ENCODE measurements at places on chromosomes 5 and 9. TPM values are rescaled to one million over a fixed set of nuclear protein-coding genes. Genes with fewer than 3 reads are reported as not detected.
A peak's percentile ranks its signal among the peaks of the same experiment; 100 is the strongest.

The LMX1B gene
- total RNA-seq: under 0.01 TPM

GRCh38 chr9:5448016-5448415 is 2.3 kb upstream of the CD274 start:
- DNase-seq: no peak

DNA sequence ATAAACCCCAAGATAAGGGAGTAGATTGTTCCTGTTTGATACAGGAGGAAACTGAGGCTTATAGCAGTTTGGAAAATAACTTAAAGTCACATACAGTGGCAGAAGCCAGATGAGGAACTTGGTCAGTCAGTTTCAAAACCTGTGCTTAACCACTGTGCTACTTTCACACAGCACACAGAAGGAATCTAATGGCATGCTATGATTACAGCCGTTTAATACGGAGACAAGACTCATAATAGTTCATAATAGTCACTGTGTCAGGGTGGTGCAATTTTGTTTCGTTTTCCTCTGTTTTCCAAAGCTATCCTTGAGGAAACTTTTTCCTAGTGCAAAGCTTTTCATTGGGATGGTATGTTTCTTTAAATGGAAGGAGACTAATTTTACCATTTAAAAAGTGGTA is 112.3 kb downstream of the GCNT1 start:
- peak; percentile 35 for DNase-seq

DNA sequence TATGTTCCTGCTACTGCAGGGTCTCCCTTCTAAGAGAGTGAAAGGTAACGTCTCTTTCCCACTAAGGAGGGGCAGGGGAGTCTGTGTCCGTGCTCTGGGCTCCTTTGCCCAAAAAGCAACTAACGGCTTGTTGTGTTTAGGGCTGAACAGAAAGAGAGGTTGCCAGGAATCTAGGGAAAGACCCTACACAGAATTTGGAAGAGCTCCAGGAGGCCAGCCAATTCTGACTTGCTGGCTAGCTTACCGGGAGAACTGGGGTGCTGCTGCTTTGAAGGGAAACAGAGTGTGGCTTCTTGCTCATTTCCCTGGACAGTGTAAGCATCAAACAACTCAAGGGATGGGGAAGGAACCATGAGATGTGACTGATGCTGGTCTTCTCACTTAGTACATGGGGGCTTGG is 176.1 kb downstream of the GADD45G start:
- peak; percentile 14 for DNase-seq

GRCh38 chr9:72486594-72486955 is 34.8 kb upstream of the TMC1 start:
- DNase-seq: no peak

The SHROOM1 gene
- total RNA-seq: 4.7 TPM

The HTR4 gene
- not detected for total RNA-seq

The DOCK2 gene
- total RNA-seq: 6.2 TPM

The NME5 gene
- 5.9 TPM for total RNA-seq

GRCh38 chr5:80755626-80756025 is 100.8 kb upstream of the DHFR start:
- no peak for DNase-seq

The TEX10 gene
- 29.3 TPM for total RNA-seq

GRCh38 chr5:59274106-59274636 is 619.4 kb downstream of the PDE4D start:
- no peak for DNase-seq

DNA sequence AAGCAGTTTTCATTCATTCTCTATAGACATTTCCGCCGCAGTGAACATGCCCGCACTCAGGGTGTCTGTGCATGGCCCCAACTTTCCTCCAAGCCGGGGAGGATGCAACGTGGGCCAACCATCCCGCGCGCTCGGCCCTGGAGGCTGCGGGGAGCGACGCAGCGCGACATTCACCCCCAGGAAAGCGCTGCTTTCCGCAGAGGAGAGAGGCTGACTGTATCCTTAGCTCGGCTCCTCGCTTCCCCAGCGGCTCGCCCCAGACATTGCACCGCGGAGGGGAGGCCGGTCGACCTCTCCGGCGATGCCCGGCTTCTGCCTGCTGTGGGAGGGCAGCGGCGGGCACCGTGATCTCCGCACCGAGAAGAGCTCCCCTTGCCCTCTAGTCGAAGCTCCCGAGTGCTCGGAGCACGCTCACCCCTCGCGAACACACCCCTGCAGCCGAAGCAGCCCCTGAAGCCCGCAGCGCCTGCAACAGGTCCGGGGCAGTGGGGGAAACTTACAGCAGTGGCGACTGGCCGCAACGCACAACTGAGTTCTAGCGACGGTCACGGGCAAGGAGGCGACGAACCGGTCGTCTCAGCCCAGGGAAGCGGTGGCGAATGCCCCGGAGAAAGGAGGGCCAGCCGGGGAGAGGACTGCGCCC is 600 bp downstream of the ENC1 start:
- peak; percentile 72 for DNase-seq

DNA sequence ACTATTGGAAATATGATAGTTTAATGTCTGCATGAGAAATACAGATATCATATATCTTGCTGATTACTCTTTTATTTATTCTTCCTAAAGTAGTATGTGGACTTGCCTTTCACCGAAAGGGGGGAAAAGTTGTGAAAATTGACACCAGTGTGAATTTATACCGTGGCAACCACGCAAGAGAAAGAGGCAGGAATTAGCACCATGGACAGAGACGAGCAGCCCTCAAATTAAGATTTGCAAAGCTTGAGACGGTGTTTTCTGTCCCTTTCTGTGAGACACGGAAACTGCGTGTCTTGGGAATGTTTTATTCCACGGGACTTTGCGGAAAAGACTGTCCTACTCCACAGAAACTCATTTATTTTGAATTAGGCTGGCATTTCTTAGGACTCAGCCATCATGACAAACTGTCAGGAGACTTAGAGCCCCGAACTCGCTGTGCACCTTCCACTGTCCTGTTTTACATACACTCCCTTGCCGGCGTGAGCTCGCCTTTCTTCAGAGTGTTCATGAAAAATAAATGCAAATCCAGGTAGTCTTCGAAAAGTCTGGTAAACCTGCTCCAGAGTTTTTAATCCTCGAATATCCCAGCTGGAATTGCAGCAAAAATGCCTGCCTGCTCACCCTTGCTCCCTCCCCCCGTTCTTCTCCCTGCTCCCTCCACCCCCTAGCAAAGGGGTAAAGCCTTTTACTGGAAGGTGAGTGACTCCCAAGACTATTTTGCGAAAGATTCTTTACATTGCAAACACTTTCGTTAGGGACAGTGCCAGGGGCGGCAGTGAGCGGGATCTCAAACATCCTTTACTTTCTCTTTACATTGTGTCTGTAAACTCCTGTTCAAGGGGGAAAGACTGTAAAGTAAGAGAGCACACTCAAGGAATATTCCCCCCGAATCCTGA is 3.8 kb upstream of the ELAVL2 start:
- DNase-seq: no peak

DNA sequence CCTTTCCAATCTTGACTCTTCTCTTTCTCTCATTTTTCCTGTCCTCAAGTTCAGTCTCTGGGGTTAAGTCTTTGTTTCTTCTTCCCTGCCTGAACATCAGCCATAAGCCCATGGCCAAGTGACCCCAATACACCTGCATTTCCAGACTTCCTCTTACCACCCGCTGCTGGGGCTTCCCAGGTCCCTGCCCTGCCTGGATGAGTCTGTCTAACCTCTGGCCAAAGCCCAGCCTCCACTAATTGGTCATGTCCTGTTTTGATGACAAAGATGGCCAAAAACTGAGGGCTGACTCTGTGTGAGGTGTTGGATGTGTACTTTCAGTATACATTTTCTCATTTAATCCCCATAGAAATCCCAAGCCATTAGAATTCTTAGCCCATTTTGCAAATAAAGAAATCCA is 47.3 kb downstream of the SH3TC2 start:
- DNase-seq: no peak

DNA sequence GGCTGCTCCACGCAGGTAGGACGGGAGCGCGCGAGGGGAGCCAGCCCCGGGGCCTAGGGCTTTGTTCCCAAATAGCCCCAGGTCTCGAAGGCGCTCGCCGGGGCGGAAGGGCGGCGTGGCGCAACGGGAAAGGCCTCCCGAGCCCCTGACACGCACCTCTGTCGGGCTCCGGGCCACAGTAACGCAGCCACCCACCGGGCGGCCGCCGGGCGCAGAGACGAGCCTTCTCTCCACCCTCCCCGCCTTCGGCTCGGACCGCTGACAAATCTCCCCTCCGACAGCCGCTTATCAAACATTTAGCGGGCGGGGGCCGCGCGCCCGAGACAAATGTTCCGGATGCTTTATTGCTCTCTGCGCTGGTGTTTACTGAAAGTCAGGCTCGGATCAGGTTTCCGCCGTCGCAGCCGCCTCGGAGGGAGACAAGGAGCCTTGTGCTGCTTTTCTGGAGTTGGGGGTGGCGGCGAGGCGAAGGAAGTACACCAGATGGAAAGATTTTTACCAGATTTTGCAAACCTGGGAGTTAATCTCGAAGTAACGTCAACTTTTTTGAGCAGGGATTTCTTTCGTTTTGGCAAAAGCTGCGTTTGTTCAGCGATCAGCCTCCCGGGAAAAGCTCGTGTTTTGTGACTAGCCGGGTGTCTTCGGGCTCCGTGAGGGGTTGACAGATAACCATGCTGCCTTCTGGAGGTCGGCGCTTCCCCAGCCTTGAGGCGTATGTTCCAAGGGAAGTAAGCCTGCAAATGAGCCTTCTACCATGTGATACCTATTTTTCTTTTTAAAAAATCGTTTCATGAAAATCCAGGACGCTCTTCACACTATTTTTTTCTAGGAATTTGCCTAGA is 950 bp downstream of the RGMB start:
- DNase-seq: no peak

GRCh38 chr5:82551840-82552385 is 273.8 kb upstream of the RPS23 start:
- DNase-seq: no peak

DNA sequence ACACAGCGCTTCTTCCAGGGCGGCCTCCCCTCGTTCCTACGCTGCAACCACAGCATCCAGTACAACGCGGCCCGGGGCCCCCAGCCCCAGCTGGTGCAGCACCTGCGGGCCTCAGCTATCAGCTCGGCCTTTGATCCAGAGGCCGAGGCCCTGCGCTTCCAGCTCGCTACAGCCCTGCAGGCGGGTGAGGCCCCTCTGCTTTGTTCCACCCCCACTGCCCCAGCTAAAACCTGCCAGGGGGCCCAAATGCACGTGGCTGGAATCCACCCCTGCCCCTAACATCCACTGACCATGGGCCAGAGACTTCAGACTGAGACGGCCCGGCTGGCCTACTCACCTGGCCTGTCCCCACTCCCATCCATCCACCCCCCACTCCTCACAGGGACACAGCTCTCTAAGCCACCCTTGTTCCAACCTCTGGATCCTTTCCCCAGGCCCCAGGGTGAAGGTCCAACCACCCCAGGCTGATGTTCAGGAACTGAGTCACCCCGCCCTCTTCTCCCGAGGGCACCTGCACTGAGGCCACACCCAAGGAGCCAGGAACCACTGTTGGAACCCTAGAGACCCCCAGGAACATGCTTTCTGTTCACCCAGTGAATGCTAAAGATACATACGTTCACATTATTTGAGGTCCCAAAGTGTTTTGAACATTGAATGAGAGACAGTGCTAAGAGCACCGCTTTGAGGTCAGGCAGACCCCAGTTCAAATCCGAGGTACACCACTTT is 18.9 kb upstream of the ASS1 start:
- DNase-seq: peak; percentile 66

- no peak for DNase-seq
These were observed 146.8 kb downstream of the RFK start for GRCh38 chr9:76247426-76247825.

The SYNPO gene
- total RNA-seq: 4.0 TPM

GRCh38 chr5:44543511-44543910 is 154.3 kb upstream of the FGF10 start:
- DNase-seq: no peak

- no peak for DNase-seq
These were observed 90.4 kb downstream of the ZNF608 start for GRCh38 chr5:124655921-124656511.

The FBXW5 gene
- total RNA-seq: 143 TPM

DNA sequence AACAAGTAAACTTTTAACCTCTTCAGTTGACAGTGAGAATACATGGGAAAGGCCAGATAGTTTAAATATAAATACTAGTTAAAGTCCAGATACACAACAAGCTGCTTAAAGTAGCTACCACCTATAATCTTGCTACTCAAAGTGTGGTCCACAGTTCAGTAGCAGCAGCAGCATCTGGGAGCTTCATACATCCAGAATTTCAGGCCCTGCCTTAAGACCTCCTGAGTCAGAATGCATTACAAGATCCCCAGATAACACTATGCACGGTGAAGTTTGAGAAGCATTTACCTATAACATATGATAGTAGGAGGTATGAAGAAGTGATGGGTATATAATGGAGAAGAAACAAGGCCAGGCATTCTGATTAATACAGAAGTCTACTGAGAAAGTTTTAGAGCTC is 244.5 kb downstream of the EFNA5 start:
- DNase-seq: no peak

The NDUFB6 gene
- total RNA-seq: 37.1 TPM

DNA sequence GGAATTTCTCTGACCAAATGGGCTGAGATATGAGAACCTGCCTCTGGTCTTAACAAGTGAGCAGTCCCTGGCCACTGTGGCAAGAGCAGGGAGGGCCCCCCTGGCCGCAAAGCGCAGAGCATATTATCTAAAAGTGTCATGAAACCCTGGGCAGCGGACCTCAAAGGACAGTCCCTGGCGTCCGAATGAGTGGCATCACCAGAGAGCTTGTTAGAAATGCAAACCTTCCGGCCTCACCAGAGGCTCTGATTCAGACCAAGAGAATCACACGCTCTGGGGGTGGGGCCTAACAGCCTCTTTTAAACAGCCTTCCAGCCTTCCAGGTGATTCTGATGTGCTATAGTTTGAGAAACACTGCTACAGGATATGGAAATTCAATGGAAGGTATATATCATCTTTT is 10.9 kb downstream of the PTPN3 start:
- DNase-seq: no peak

The CDX1 gene
- 0.36 TPM for total RNA-seq

DNA sequence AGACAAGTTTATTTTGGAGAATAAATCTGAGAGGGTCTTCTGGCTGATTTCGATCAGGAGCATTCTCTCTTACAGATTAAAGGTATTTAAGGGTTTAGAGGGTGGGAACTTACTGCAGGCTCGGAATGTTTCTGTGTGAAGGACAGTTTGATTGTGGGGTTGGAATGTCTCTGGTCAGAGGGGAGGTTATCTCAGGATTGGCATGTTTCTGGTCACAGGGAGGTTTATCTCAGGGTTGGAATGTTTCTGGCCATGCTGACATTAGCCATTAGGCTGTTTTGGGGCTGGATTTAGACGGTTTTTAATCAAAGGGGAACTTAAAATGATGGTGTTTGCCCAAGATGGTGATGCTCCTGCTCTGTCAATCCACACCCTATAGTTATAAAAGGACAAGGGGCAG is 95.2 kb downstream of the SLCO4C1 start:
- no peak for DNase-seq

The BTNL8 gene
- not detected for total RNA-seq

DNA sequence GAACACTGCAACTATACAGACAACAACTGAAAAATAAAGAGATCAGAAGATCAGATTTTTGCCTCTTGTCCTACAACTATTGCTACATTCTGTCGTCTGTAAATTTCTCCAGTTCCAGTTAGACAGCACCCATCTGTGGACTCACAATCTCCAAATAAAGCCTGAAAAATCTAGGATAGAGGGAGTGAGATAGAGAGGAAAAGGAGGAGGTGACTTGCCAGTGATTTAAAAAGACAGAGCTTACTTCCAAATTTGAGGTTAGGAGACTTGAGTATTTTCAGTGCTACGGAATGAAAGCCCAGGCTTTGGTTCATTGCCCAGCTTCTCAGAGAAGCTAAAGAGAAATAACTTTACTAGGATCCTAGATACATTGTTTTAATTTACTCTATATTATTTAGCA is 63.6 kb downstream of the PTCD2 start:
- no peak for DNase-seq

GRCh38 chr5:98458004-98458403 is 315.5 kb upstream of the RGMB start:
- DNase-seq: peak; percentile 37

GRCh38 chr5:170296036-170296934 is 1.3 kb downstream of the LCP2 start:
- DNase-seq: no peak
